ENCODE measurements at places on chromosomes 12 and 14.
A peak's percentile ranks its signal among the peaks of the same experiment; 100 is the strongest.

DNA sequence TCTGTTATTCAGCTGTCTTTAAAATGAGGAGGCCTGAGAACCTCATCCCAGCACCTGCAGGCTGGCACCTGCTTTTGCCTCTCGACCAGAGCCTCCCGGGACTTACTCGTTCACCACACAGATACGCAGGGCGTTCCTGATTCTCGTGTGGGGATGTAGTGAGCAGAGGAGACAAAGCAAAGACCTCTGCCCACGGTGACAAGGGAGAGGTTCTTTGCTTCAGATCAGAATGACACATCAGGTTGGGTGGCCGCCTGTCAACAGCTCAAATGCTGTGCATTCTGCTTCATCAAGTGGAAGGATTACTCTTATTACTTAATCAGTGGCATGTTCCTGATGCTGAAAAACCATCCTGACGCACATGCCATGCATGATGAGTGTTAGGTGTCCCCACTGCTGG, 24.4 kb downstream of the DEGS2 start:
- DNase-seq: no peak

GRCh38 chr14:73209953-73210352, 27.4 kb upstream of the PAPLN start:
- no peak for DNase-seq

DNA sequence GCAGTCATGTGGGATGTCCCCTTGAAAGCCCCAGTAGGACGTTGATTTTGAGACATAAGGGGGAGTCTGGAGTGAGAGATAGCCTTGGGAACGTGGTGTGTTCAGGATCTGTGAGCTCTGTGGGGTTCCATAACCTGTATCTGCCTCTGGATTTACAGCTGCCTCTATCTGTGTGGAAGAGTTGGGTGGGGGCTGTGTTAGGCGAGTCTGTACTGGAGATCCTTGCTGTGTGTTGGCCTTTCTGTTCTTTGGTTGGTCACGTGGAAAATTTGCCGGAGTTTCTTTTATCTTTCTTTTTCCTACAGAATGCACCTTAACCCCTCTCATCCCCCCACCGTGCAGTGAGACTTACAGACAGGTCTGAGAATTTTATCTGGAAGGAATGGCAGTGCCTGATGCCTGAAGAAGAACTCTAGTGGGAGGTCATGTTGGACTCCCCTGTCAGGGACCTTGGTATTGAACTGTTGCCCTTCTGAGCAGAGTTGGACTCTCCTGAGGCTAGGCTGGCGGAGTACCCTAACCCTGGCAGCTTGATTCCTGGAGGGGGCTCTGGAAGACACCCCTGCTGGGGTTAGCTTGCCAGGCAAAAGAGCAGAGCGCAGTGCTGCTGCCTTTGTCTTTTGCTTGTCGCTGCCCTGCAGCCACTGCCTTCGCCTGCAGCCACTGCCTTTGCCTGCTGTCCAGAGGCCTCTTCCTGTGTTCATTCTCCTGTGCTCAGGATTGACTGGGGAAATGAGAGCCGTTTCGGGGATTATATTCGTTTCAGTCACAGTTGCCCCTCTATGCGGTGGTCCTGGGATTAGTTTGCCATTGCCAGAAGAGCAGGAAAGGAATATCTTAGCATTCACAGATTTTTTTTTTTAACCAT, 34.1 kb downstream of the ZNF664 start:
- DNase-seq: no peak

- no peak for DNase-seq
Observed at GRCh38 chr14:33679461-33680225, 271.2 kb downstream of the EGLN3 start.

- no peak for DNase-seq
Observed at GRCh38 chr14:21612324-21612723, 22.4 kb downstream of the OR10G2 start.

GRCh38 chr12:1605129-1606020, 11.0 kb upstream of the FBXL14 start:
- DNase-seq: peak; percentile 88

- DNase-seq: no peak
Observed at GRCh38 chr12:107594995-107595394, 90.6 kb upstream of the PWP1 start.

DNA sequence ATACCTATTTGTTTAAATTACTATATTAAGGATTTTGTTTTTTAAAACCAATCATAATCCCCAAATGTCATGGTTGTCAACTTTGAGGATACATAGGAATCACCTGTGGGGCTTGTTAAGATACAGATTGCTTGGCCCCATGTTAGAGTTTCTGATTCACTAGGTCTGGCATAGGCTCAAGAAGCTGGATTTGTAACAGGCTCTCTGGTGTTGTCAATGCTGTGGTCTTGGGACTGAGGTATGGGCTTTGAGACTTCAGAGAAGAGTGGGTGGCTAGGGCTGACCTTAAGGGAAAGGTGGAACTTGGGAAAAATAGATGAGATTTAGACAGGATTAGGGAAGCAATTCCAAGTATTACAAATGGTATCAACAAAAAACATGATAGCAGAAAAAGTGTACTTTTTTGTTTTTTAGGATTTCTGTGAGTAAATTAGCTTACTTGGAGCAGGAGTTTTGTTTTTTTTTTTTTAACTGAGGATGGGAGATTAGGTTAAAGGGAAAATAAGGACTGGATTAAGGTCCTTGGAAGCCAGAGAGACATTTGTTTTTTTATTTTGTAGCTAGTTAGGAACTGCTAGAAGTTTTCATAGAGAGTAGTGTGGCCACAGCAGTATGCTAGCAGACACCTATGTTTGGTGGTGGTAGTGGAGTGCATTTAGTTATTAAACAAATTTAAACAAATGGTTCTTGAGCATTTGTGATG, 88.6 kb downstream of the RAD51B start:
- no peak for DNase-seq

- no peak for DNase-seq
Observed at GRCh38 chr12:98401427-98401826, 114.0 kb upstream of the TMPO start.

DNA sequence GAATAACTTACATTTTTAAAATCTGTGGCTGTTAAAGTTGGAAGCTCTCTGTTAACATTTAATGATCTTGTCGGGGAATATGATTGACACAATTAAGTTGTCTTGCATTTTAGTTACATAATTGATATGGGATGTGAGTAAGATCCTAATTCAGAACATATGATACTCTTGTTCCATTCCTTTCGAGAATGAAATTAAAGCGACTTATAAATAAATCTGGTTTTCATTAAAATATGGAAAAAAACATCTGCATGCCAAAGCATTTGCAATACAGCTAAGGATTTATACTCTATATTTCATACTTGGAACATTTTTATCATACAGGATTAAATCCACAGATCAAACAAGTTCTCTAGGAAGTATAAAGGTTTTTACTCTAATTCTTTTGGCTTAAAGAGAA, 52.0 kb downstream of the SLC38A6 start:
- no peak for DNase-seq

DNA sequence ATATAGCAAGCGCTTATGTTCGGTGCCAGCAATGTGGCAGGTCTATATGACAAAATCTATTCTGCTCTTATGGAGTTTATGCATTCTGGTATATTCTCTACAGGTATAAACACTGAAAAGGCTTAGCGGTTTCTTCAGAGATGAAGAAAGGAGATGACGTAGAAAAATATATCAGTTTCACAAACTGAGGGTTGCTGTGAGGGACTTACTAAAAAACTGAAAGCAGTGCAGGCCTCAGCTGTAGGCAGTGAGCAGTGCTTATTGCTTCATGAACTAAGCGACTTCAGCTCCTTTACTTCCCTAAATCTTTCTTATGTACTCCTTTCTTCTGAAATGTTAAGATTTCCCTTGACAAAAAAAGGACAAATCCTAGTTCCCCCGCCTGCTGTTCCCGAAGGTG, 4.5 kb downstream of the DDX47 start:
- DNase-seq: no peak

GRCh38 chr12:97375310-97375709, 87.3 kb upstream of the RMST start:
- no peak for DNase-seq

- DNase-seq: no peak
Observed at GRCh38 chr12:24705741-24706358, 243.1 kb downstream of the BCAT1 start.

DNA sequence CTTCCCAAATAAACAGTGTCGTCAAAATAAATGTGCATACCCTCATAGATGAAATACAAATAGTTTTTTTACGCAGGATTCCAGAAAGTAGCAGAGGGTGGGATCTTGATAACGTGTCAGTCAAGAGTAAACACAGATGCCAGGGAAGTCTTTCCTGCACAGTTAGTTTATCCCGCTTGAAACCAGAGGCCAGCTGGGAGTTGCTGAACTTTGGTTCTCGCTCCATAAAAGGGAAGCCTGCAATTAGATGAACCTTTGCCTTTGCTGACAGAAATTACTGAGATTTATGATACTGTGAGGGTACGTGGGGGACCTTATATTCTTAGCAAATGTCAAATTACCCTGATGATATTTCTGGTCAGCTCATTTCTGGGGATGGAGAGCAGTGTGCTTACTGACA, 18.9 kb downstream of the FAR2 start:
- DNase-seq: no peak

- no peak for DNase-seq
Observed at GRCh38 chr12:3189282-3189681, 112.1 kb downstream of the TSPAN9 start.

- no peak for DNase-seq
Observed at GRCh38 chr14:84610086-84610485, 919.9 kb upstream of the FLRT2 start.

DNA sequence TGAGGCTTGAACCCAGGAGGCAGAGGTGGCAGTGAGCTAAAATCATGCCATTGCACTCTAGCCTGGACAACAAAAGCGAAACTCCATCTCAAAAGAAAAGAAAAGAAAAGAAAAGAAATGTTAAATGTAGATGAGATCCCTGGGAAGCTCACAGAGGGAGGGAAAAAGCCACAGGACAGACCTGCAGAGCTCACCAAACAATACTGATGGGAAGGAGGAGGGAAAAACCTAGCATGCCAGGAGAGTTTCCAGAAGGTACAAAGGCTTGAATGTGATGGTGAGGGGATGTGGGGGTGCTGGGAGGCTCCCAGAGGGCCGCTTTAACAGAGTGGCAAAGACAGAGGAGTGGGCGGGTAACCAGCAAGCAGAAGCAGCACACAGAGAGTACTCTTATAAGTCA, 72.3 kb downstream of the PTPN21 start:
- DNase-seq: no peak

DNA sequence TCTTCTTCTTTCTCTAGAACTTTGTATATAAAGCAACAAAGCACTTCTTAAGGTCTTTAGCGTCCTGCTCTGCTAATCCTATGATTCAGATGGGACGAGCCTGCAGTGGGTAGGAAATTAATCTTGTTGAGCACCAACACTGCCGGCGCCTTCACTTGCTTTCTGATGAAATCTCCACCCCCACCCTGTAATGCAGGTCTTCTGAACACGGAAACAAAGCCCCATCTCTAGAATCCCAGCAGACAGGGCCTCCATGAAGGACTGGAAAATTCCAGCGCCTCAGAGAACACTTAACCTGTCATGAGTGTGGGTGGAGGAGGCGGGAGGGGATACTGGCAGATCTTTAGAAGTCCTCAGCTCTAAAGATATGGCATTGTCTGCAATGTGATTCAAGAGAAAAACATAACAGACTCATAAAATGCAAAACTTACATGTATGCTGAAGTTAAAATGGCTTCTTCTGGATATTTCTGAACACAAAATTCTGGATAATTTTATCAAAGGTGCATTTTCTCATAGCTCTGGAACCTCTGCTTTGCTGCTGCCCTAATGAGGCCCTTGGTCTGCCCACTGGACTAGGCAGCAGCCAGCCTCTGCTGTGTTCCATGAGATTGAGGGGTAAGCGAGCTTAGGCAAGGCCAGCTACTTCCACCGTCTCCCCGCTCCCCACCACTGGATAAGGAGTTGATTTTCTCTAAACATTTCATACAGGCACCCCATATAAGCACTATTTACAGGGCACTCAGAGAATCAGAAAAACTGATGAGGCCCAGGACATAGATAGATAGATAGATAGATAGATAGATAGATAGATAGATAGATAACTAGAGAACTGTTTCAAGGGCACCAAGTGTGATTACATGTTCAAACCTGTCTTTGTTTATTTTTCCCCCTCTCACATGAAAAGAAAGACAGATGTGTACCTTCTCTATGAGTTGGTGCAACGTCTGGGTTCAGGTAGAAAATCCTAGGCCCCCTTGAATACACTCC, 43.1 kb downstream of the ZFP36L1 start:
- DNase-seq: no peak

GRCh38 chr14:71625175-71625574, 307.1 kb upstream of the RGS6 start:
- DNase-seq: no peak

- no peak for DNase-seq
Observed at GRCh38 chr12:67483871-67484554, 164.5 kb upstream of the DYRK2 start.

GRCh38 chr12:24133384-24133783, 183.9 kb upstream of the SOX5 start:
- DNase-seq: no peak

DNA sequence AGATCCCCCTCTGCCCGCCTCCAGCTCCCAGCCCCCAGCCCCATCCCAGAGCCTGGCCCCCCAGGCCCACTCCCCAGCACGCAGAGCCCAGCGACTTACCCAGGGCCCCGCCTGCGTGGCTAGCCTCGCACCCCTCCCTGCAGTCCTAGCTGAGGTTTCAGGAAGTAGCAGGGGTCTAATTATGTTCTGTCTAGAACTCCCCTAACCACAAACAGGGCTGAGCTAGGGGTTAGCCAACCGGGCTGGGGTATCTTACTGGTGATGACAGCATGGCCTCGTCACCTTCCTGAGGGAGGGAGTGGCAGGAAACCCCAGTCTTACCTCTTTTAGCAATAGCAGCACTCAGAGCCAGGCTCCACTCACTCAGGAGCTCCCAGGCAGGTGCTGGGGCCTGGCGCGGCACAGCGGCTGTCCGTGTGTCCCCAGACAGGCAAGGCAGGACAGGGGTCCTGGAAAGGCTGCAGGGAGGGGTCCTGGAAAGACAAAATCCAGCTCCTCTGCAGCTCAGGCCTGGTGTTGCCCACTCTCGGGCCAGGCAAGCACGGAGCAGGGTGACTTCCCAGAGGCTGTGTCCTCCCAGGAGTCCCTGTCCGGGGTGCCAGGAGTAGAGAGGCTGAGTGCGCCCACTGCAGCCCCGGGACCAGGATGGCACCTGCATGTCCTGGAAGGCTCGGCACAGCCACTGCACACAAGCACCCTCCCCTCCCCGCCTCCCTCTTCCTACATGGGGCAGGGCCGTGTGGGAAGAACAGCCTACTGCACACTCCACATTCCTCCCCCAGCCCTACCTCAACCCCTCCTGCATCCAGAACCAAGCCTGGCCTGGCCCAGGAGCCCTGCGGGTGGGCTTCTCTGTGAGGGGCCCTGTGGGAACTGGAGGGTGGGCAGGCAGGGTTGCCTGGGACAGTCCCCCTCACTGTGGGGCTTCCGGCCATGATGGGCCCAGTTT, at the start of gene GPR132:
GPR132 (minus strand) TSS at position 151 of the 949 bp plus-strand sequence. CDS start 10,010 bp downstream, outside the sequence.
- DNase-seq: no peak

- DNase-seq: no peak
Observed at GRCh38 chr12:19645823-19646222, 206.5 kb downstream of the AEBP2 start.
